Fibroblast of lung (primary cell): ENCODE measurements at places on chromosomes 7 and 10. TPM values are rescaled to one million over a fixed set of nuclear protein-coding genes. Genes with fewer than 3 reads are reported as not detected.

Gene CAV1
- 174 and 461 TPM in 2 replicates for total RNA-seq

Gene H2AZ2
- 121 and 230 TPM in 2 replicates for total RNA-seq

Gene PRPS1L1
- total RNA-seq: not detected in 2 replicates

Gene SLC39A12
- total RNA-seq: not detected in 2 replicates

Gene FXYD4
- total RNA-seq: not detected in 2 replicates

Gene PDE6C
- not detected in 2 replicates for total RNA-seq

Gene VAX1
- not detected in 2 replicates for total RNA-seq

Gene SFXN3
- total RNA-seq: 39.3 and 55.0 TPM in 2 replicates

Gene LRMDA
- 1.0 and 2.0 TPM in 2 replicates for total RNA-seq

DNA sequence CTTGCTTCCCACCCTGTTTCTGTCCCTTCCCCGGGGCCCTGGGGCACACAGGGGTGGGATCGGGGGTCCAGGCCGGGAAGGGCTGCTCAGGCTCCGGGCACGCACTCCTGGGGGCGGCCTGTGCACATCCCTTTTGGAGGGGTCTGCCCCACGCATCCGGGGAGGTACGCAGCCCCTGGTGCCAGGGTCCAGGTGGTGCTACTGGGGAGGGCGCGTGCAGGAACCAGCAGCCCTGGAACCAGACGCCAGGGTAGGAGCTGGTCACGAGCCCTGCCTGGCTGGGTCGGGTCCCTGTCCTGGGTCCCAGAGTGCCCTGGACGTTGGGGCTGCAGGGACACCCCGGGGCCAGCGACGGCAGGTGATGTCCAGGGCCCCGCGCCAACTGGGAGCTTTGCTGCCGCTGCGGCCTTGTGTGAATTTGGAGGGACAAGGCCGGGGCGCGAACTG, 53.4 kb downstream of the GLRX3 start:
- no peak for DNase-seq

- no peak for DNase-seq
Measured at GRCh38 chr7:4871930-4872675, 10.3 kb upstream of the PAPOLB start.

- DNase-seq: peak; percentile 57
Measured at GRCh38 chr7:155291045-155291530, 6.6 kb upstream of the INSIG1 start.

DNA sequence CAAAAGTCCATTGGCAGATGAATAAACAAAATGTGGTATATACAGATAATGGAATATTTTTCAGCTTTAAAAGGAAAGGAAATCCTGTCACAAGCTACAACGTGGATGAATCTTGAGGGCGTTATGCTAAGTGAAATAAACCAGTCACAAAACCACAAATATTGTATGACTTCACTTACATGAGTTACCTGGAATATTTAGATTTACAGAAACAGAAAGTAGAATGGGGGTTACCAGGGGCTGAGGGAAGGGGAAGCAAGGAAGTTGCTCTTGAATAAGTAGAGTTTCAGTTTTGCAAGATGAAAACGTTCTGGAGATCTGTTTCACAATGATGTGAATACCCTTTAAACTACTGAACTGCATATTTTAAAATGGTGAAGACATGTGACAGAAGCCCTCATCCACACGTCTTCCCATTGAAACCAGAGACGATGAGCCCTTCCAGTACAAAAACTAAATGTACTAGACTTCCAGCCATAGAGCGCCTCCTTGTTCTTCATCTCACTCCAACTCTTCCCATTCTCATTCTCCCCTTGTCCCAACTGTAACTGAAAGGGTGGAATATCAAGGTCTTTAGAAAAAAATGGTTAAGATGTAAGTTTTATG, 62.4 kb downstream of the MICU1 start:
- DNase-seq: no peak

- DNase-seq: no peak
Measured at GRCh38 chr7:77752016-77752415, 46.2 kb downstream of the TMEM60 start.

GRCh38 chr10:73432646-73433537, 469 bp downstream of the MSS51 start:
- DNase-seq: no peak

- no peak for DNase-seq
Measured at GRCh38 chr7:70975754-70976153, 156.2 kb upstream of the GALNT17 start.

DNA sequence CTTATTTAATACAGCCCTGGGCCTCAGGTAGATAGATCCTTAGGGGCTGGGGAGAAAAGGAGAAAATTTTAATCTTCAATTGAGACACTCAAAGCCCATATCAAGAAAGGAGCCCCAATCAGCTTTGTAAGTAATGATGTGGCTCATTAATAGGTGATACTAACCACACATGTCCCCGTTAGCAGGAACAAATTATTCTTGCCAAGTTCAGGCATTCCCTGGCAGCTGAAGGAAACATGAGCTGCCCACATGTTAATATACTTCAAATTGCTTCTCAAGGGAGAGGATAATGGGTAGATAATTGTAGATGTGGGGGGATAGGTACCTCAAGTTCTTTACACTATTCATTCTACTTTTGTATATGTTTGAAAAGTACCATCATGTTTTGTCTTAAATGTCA, 14.5 kb downstream of the IFIT5 start:
- no peak for DNase-seq

DNA sequence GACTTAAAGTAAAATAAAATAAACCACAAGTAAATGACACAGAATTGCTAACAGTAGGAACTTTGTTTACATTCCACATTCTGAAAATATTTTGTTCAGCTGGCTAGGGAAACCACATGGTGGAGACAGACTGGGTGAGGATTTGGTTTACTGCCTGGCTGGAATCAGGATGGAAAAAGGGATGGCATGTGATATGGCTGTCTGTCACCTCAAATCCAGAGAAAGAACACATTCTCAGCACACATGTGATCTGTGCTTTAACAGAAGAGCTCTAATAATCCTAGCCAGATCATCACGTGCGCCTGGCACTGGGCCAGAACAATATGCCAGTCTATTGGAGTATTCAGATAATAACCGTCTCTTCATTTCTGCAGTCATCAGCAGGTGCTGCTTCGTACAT, 90.9 kb upstream of the PIP4K2A start:
- peak; percentile 73 for DNase-seq

GRCh38 chr10:14451341-14451740, 120.6 kb upstream of the FRMD4A start:
- DNase-seq: peak; percentile 65

DNA sequence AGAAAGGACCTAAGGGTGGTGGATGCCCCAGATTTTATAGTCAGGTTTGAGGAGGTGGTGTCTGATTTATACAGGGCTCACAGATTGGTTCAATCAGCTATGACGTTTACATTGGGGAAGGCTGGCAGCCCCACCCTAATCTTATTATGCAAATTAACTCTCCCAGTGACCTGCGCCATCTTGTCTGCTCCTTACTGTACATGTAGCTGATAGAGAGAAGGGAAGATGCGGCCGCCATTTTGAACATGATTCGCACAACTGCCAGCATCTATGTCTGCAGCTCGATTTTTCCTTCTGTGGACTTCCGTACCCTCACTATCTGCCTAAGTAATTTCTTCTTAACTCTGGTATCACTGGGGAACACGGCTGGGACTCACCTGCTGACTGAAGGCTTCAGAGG, 619.0 kb upstream of the DPP6 start:
- no peak for DNase-seq

DNA sequence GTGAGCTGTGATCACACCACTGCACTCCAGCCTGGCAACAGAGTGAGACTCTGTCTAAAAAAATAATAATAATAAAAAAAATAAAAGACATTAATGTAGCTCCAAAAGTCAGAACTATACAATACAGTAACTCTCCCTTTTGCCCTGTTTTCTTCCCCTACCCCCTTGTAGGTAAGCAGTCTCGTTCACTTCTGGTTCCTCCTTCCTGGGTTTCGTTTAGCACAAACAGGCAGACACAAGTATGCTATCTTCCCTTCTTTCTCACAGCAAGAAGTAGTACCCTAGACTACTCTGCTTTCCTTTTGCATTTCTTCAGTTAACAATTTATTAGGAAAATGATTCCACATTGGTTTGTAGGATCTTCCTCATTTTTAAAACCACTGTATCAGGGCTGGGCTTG, 33.1 kb downstream of the PDSS1 start:
- no peak for DNase-seq

DNA sequence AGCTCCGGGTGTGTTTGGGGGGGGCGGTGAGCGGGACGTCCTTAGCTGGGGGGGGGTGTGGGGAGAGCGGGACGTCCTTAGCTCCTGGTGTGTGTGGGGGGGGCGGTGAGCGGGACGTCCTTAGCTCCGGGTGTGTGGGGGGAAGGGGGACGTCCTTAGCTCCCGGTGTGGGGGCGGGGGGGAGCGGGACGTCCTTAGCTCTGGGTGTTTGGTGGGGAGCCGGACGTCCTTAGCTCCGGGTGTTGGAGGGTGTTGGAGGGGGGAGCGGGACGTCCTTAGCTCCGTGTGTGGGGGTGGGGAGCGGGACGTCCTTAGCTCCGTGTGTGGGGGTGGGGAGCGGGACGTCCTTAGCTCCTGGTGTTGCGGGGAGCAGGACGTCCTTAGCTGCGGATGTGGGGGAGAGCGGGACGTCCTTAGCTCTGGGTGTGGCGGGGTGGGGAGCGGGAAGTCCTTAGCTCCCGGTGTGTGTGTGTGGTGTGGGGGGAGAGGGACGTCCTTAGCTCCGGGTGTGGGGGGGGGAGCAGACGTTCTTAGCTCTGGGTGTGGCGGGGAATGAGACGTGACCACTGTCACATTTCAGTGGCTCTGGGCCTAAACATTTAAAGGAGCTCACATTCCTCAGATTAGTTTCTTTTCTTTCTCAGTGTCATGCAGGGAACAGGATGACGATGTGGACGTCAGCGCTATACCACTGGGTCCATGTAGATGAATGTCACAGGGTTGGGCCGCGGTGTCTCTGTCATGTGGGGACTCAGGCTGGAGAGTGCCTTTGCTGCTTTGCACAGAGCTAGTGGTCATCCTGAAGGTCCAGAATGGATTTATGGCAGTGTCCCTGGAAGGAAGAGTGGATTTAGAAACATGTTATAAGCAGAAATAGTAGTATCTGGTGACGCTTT, 7.5 kb downstream of the DYNC2I1 start:
- peak; percentile 75 for DNase-seq

DNA sequence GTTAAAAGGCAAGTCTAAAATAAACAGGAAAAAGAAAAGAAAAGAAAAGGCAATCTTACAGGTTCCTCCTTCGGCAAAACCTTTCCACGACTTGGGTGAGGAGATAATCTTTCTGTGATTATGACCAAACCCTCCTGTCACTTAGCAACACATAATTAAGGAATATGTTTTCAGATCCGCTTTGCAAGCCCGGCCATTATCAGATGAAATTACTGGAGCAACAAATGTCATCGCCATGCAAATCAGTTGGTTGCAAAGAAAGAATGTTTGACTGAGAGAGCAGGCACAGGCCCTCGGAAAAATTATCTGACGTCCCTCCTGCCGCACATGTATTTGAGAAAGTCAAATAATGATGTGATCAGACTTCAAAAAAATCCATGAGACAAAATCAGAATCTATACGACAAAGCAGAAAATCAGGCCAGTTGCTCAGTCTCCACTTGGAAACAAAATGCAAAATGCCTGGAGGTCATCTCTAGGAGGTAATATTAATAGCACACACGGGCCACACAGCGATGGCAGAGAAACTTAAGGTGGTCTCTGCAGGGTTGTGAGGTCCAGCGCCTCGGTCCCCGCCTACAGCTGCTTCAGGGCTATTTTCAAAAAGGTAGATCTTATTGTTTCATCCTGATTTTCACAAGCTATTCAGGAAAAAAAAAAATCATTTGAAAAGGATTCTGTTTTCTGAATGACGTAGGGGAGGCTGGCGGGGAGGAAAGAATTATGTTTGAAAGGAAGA, 82.7 kb downstream of the ZRANB1 start:
- no peak for DNase-seq
